ENCODE measurements at places on chromosomes 3 and 15.

- no peak for DNase-seq
Observed at GRCh38 chr15:82530606-82531379, 9.5 kb downstream of the RPS17 start.

DNA sequence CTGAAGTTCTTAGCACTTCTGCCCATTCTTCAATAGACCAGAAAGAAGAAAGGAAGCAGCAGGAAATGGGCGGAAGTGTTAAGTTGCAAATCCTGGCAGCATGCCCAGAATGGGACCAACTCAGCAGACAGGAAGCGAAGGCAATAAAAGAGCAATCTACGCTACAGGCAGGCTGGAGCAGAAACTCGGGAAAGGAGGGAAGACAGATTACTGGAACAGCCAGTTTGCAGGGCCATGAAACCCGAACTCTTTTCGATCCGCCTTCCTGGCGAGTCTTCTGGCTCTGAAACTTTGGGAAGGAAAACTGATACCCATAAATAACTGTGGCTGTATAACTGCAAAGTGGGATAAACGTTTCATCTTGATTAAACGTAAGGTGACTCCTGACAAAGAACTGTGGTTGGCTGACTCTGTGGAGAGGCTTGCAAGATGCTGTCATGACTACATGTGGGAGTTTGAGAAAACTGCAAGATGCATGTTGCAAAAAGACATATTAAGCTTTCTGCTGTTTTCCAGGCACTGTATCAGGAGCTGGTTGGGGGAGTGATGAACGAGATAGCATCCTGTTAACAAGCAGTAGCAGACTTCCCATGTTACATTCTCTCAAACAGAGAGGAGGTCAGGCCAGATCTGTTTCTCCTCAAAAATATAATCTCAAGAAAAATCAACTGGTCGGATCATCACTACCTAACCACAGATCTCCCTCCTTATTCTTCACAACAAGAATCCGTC lies 67.8 kb downstream of the FMN1 start:
- DNase-seq = peak; percentile 82

DNA sequence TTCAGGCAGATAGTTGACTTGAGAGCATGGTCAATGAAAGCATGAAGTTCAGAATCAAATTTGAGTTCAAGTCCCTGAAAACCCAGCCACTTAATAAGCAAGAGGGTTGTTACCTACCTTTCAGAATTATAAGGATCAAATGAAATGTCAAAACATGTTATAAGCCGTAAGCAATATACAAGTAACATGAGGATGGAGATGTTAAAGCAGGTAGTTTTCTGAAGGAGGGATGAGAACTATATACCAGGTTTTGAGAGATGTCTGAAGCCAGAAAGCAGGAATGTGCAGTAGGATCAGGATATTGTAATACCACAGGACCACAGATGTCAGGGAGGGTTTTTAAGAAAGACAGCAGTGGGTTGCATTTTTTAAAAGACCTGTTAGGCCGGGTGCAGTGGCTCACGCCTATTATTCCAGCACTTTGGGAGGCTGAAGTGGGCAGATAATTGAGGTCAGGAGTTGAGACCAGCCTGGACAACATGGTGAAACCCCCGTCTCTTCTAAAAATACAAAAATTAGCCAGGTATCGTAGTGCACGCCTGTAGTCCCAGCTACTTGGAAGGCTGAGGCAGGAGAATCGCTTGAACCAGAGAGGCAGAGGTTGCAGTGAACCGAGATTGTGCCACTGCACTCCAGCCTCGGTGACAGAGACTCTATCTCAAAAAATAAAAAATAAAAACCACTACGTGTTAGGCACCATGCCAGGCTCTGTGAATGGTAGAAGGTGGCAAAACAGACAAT lies 6.9 kb upstream of the EIF3J start:
- DNase-seq = peak; percentile 11

DNA sequence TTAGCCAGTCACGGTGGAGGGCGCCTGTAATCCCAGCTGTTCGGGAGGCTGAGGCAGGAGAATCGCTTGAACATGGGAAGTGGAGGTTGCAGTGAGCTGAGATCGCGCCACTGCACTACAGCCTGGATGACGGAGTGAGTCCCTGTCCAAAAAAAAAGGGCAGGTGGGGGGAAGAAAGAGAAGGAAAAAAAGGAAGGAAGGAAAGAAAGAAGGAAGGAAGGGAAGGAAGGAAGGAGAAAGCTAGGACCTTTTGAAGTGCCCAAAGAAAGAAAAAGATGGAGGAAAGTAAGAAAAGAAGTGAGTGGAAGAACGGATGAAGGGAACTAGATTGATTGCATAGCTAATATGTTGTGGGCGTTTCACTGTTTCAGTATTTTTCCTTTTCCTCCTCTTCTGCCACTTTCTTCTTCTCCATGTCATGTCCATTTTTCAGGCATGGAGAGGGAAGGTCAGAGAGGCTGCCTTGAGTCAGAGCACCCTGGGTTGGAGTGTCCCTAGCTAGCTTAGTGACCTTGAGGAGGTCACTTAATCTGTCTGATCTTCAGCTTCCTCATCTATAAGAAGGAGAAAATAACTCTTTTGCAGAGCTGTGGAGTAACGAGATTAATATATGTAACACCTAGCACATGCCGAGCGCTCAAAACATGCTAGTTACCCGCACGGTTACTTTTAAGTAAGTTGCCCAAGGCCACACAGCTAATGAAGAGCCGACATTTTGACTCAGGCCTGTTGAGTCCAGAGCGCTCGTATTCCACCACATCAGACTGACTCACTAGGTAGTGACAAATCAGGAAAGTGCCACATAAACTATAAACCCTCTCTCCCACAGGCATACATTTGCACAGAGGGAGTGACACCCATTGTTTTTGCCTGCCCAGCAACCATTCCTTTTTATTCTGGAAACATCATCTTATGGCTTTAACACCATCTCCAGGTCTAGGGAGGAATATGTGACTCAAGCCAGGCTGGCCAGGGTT lies 42.2 kb downstream of the BHLHE40 start:
- DNase-seq = no peak

DNA sequence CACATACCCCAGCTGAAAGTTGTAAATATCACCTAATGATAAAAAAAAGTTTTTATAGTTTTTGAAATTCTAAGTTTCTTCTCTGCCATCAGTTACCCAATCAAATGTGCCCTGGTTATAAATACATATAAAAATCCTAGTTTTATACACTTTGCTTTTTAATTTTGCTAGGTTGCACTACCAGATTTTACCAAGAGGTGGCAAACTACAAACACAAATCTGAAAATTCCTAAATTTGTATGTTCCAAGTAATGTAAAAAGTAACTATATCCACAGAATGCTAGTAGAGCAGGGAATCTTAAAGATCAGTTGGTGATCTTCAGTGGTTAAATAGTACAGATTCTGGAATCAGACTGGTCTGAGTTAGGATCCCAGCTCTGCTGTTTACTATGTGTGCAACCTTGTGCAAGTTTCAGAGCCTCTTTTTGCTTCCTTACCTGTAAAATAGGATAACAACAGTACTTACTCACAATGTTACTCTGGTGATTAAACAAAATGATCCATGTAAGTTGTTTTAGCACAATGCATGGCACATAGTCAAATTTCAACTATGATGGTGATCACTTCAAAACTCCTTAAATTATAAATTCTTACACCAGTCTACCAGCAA lies 11.0 kb downstream of the TRPM7 start:
- DNase-seq = no peak

DNA sequence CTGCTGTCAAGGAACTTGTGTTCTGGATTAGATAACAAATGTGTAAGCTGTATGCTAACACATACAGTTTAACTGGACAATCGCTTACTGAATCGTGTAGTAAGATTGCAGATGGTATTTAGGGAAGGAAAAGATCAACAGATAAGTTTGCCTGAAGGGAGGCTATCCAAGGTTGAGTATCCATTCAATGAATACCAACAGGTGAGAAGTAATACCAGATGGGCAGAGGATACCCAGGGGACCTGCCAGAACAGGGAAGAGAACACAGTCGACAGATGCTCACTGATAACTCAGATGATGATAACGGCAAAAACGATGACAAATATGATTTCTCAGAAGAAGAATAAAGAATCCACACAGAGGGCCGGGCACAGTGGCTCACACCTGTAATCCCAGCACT lies 3.2 kb upstream of the UACA start:
- DNase-seq = no peak

DNA sequence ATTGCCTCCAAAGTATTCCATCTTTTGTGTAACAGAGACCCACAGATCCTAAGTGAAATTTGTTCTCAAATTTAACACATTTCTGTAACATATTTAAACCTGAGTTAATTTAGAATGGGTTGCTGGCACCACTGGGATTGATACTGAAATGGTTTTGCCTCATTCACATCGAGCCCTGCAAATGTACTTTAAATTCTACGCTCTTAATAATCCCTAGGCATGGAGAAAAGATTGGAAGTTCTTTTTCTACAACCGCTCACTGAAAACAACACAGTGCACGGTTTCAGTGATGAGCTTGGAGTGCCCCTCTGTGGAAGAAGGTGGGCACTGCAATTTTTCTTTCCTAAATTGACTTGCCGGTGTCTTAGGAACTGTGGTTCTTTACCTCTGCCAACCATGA lies 109.9 kb upstream of the ATP11B start:
- DNase-seq = peak; percentile 89

DNA sequence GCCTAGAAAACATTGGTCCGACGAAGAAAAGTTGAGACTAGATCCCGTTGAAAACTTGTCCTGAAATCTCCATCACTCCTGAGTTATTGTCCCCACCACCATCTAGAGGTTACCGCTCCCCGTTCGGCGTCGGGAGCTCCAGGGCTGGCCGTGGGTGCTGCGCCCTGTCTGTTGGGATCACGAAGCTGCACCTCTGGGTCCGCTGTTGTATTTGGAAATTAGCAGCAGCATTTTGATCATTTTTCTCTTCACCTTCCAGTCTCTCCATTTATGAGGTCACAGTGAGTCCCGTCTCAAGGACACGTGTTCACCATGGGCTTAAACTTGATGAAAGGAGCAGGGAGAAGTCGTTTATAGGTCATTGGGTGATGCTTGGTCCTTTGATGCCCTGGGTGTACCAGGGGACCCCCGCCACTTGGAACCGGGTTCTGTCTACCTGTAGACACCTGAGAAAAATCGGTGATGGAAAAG lies 565 bp downstream of the MANF start:
- DNase-seq = no peak

- DNase-seq = no peak
Observed at GRCh38 chr15:32736701-32737061, 18.9 kb downstream of the GREM1 start.

GRCh38 chr3:127428344-127428997 lies 140.6 kb upstream of the PRR20G start:
- DNase-seq = peak; percentile 43

DNA sequence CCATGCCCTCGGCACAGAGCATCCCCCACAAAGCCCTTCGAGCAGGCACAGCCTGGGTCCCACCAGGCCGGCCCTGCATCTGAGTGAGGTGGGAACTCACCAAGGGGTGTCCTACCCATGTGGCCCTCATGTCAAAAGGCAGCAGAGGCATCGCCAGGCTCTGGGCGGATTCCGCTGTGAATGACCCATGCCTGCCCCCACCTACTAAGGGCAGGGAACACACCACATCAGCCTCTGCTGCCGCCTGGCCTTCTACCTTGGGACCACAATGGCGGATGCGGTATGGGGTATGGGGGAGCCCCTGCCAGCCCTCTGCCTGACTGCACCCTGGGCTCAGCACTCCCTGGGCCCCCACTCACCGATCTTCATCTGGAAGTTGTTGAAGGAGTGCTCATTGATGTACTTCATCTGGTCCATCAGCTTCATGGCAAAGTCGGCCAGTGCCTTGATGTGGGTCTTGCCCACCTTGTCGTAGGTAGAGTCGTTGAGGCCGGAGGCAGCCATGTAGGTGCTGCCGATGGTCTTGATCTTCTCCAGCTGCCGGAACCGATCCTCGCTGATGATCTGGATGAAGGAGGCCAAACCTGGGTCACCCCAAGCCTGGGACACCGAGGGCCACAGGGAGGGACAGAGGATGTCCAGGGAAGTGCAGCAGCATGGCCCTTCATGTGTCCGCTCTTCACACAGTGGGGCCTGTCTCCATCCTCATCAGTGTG lies 87.8 kb downstream of the SEC22A start:
- DNase-seq = no peak

- DNase-seq = peak; percentile 61
Observed at GRCh38 chr3:132317229-132317948, at the start of gene ACP3. ACP3 (plus strand) TSS chr3:132317407; CDS start chr3:132317457, 50 bp downstream.

GRCh38 chr3:120092474-120092873 lies 1.8 kb downstream of the GSK3B start:
- peak; percentile 27 for DNase-seq

- peak; percentile 80 for DNase-seq
Observed at GRCh38 chr15:76162784-76163456, 103.1 kb downstream of the TMEM266 start.
